ENCODE measurements at places on chromosomes 16 and 17.

DNA sequence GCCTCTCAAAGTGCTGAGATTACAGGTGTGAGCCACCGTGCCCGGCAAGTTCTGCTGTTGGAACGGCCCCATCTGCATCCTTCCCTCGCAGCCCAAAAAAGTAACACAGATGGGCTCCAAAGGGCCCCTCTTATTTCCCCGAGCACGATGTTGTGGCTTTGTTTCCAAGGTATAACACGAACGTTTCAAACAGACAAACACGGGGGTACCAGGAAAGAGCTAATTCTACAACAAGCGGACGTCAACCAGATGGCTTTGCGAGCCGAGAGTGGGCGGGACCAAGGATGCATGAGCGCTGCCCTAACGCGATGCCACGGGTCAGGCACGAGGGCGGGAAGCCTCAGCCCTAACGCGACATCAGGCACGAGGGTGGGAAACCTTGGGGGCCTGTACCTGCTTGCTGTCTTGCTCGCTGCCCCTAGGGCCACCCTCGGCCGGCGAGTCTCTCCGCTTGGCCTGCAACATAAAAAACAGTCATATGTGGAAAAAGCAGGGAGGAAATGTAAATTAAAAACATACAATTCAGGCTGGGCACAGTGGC, 24.2 kb downstream of the UNKL start:
- no peak for DNase-seq

- DNase-seq = no peak
These were observed 20.5 kb downstream of the ZNF207 start for GRCh38 chr17:32370426-32370825.

- no peak for DNase-seq
These were observed 1.7 kb downstream of the RPH3AL start for GRCh38 chr17:350706-351448.

DNA sequence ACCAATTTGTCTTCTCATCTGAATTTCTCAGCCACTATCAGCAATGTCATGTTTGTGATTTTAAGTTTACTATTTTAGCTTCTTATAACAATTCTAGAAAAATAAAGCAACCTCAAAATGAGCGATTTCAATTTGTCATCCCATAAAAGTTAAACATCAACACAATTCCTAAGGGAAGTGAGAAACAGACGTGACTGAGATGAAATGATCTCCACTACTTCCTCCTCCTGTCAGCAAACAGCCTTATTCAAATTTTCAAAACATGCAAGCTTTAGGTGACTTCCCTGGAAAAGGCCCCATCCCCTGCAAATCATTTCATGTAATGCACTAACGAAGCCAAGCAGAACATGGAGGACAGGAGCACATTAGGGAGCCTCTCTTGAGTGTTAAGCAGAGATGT, 64.9 kb downstream of the ZNF652 start:
- no peak for DNase-seq

DNA sequence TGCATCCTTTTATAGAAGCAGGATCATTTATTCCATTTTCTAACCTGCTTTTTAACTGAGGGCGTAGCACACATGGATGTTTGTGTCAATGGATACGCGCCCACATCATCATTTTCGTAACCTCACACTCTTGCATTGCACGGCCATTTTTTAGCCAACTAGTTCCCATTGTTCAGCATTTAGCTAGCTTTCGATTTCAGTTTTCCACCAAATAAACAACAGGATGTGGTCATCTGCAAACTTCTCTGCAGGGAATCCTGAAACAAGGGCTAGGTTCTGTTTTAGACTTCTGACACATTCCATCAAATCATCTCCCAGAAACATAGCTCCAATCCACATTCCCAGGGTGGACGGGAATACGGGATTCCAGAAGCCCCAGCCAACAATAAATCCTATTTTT, 6.4 kb downstream of the CYB561 start:
- DNase-seq = no peak

DNA sequence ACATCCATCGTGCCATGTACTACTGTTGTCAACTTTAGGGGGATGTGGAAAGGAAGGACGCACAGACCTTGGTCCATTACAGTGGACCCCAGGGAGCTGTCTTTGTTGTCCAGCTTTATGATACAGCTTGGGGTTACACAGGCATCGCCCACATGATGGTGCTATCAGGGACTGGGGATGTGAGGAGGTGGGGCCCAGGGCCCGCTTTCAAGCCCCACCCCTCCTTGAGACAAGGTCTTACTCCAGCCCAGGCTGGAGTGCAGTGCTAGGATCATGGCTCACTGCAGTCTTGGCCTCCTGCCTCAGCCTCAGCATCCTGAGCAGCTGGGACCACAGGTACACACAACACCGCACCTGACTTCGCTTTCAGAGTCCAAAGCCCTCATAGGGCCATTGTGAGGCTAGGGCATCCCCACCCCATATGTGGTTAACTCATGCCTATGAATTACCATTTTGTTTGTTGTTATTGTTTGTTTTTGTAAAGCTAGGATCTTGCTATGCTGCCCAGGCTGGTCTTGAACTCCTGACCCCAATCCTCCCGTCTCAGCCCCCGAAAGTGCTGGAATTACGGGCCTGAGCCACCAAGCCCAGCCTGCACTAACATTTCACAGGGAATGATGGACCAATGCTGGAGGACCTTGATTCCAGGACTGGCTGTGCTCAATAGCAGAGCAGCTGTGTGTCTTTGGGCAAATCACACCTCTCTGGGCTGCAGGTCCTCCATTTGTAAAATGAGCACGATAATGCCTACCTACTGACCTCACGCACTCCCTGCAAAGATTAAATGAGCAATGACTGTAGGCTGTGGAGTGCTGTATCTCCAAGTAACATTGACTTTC, 17.2 kb downstream of the ST3GAL2 start:
- no peak for DNase-seq

DNA sequence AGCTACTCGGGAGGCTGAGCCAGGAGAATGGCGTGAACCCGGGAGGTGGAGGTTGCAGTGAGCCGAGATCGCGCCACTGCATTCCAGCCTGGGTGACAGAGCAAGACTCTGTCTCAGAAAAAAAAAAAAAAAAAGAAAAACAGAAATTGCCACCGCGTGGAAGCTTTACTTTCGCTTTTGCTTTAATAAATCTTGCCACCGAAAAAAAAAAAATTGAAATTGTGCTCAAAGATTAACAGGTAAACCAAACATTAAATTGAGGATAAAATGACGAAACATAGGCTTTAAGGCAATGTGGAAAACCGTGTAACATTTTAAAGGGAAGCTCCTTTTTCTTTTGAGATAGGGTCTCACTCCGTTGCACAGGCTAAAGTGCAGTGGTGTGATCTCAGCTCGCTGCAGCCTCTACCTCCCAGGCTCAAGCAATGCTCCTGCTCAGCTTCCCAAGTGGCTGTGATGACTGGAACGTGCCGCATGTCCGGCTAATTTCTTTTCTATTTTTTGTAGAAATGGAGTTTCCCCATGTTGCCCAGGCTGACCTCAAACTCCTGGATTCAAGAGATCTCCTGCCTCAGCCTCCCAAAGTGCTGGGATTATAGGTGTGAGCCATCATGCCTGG, 40.1 kb downstream of the ZNF276 start:
- DNase-seq = no peak

- no peak for DNase-seq
These were observed 124.3 kb upstream of the MED13 start for GRCh38 chr17:62189377-62189776.

DNA sequence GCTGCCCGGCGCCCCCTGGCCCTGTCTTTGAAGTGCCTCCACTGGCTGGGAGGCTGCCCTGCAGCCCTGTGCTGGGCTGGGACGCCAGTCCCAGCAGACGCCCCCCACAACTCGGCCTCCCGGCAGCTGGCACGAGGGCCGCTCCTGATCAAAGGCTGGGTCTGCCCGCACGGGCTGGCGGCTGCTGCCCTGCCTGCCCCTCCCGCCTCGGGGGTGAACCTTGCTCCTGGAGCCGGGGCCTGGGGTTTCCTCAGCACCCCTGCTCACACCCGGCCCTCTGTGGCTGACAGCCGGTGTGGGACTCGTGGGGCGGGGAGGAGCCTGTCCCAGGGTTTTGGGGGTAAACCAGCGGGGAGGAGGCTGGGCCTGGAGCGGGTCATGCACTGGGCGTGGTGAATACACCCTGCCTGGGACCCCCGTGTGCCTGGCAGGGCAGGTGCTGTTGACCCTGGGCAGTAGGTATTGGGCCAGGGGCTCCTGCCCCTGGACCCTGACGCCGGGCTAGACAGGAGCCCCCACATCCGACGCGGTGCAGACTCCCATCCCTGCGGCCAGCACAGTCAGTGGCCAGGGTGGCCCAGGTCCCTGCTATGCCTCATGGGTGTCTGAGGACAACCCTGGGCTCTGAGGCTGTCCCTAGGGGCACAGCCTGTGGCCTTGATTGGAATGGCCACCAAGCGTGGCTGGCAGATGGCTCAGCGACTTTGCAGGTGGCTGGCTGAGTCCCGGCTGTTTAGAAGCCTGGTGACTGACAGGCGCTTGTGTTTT, 21.7 kb downstream of the CENPX start:
- no peak for DNase-seq

DNA sequence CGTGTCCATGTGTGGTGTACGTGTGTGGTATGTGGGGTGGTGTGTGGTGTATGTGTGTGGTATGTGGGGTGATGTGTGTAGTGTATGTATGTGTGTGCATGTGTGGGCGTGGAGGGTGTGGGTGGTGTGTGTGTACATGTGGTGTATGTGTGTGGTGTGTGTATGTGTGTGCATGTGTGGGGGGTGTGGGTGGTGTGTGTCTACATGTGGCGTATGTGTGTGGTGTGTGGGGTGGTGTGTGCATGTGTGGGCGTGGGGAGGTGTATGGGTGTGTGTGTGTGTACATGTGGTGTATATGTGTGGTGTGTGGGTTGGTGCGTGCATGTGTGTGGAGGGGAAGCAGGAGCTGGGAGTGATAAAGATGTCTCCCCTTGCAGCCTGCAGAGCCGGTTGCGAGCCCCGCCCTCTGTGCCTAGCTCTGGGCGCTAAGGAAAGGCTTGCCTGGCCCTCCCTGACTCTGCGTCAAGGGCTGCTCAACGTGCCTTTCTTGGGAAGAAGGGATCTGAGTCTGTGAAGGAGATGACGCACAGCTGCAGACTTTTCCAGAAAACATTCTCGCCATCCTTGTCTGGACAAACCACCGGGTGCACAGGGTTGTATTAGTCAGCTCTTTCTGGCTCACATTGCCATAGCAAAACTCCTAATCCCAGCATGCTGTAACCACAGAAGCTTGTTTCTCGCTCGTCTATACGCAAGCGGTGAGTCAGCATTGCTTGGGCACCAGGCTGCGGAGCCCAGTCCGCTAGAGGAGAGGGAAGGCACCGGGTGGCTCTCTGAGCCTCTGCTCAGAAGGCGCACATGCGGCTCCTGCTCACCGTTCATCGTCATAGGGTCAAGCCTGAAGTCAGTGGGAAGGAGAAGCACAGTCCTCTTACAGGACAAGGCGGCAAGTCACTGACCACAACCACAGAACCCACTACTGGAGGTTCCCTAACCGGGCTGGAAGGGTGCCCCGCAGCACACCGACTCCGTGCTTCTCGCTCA, 2.0 kb upstream of the CD300H start:
- DNase-seq = no peak

DNA sequence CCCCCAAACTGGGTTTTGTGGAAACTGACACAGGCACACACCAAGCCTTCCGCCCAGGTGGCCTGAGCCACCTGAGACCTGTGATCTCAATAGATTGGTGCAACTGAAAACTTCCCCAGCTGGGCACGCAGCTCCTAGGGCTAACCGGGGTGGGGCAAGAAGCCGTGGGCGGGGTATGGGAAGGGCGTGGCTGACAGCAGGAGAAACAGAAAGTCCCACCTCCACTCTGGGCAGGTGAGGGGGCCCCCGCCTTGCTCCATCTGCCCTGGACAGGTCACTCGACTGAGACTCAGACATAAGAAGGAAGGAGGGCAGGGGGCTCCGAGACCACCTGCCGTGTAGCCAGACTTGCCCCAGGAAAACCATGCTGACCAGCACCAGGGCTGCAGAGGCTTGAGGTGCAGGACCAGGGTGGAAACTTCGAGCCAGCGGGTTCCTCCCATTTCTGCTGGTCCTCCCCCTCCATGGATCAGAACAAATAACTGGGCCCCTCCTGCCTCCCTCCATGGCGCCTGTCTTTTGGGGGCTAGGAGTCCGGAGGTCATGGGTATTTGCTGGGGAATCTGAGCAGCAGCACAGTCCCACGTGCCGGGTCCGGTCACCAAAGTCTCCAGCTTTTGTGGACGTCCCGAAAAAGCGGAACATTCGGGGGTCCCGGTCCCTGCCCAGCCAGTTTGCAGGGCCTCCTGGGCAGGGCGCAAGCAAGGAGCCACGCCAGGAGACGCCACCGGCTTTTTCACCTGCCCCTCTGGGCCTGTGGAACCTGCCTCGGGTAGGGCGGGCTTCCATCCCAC, 1.3 kb downstream of the TIMP2 start:
- DNase-seq = no peak

DNA sequence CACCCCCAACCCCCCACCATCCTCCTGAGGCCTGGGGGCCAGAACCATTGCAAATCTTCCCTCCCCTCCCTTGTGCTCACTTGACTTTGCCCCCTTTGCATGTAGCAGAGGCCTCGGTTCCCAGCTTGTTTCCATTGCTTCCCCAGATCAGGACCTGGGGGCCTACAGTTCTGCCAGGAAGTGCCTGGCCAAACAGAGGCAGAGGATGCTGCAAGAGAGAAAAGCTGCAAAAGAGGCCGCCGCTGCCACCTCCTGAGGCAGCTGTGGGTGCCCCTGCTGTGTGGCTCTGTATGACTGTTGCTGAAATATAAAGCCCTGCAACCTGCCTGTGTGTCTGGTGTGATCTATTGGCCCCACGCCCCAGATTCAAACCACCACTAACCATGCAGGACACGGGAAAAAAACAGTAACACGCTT, 2.3 kb downstream of the NDUFB10 start:
- DNase-seq = no peak

DNA sequence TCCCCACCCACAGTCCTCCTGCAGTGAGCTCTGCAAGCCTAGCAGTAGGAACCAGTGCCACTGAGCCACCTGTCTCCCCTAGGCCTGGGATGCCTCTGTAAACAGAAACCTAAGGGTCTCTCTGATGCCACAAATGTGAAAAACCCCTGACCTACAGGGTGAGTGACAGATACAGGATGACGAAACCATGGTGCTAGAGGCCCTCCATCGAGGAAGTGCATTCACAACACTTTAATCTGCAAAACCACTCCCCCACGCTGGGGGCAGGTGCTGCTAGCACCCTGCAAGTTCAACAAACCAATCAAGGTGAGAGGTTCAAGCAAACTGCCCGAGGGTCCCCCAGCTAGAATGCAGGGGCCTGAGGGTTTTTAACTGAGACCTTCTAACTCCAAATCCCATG, 59.5 kb downstream of the CDYL2 start:
- no peak for DNase-seq

- DNase-seq = peak; percentile 17
These were observed 236.1 kb downstream of the GRIN2A start for GRCh38 chr16:9946022-9946720.

GRCh38 chr16:56382901-56383355, 42.4 kb downstream of the AMFR start:
- no peak for DNase-seq

Data from cerebellar nuclear complex (tissue), 1 donor.